ENCODE measurements at places on chromosomes 16 and 17.

DNA sequence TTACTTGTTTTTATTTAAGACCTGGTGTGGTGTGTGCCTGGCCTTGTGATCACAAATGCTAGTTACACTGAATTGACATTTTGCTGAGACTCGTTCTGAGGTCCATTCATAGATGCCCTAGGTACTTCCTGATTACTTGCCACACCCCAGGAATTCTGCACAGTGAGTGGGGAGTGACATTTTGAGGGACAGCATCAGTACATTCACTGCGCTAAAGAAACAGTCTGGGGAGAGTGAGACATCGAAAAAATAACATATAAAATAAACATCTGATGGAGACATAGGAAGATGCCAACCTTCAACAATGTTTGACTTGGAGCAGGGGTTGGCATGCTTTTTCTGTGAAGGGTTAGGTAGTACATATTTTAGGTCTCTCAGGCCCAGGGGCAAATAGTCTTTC is 30.4 kb downstream of the ABCC1 start:
- DNase-seq: no peak

DNA sequence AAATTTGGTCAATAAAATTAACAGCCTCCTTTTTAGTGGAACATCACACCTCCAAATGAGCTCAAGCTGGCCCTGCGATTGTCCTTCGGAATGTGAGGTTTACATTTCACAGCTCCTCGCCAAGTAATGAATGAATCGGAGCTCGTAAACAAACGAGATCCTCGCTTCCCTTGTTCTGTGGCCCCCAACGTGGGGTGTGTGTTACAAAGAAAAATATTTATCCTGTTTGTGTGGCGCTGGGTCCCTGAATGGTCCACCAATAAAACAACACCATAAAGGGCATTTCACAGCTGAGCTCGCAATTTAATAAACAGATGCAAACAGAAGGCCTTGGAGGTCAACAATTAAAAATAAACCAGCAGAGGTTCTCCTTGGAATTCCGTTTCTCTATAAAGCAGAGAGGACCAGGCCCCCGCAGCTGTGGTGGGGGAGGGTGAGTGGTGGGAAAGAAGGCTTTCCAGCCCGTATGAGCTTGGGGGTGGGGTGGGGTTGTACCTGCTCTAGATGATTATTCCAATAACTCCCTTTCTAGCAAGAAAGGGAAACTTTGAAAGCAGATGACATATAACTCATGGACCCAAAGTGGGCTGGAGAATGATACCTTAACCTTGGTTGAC is 393.9 kb upstream of the SALL1 start:
- DNase-seq: no peak

DNA sequence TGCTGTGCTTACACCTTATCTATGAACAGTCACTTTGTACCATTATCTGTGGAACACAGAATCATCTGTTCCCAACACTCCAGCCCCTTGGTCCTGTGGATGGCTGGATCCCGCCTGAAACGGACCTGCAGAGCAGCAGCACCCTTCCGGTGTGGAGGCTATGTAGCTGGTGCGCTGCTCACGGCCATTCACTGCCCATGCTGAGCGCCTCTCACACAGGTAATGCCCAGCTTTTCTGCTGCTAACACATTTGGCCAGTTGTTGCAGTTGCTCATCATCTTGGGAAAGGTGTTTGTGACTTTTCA is 11.4 kb upstream of the PLK1 start:
- no peak for DNase-seq

DNA sequence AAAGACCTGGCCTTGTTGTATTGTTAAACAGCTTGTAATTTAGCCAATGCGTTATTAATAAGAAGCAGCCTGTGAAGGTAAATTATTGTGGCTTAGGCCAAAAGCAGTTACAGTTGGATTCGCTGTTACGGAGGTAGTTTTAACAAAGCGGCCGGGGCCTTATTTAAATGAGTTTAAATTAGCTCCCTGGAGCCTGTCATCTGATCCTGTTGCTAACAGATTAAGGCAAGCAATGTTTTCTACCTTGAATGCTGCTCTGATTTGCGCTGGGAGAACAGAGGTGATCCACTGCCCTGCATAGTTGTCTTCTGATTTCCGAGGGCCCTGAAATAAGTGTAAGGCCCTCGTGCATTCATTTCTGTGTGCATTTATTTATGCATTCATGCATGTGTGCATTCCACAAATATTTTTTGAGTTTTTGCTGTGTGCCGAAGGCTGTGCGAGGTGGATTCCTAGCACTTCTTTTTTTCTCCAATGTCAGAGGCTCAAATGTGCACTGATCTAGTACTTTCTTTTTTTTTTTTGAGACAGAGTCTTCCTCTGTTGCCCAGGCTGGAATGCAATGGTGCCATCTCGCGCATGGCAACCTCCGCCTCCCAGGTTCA is 10.9 kb downstream of the SEC14L5 start:
- no peak for DNase-seq

DNA sequence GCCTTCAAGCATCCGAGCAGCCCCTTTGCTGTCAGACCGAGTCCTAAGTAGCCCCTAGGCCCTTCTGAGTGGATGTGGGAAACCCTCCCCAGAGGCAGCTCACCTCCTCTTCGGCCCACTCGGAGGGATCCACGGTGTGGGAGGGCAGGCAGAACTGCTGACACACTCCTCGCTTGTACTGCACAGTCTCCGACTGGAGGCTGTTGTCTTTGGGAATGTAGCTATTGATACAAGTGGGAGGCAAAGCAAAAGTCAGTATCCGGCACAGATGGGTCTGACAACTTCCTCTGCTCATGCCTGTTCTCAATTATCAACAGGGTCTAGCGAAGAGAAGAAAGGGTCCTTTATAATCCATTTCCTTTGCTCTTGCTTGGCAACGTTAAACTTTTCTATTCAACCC is 25.9 kb upstream of the FOXJ1 start:
- DNase-seq: no peak

GRCh38 chr17:45579529-45580495 is 89.3 kb upstream of the PLEKHM1 start:
- DNase-seq: no peak

GRCh38 chr17:74185571-74186185 is 17.8 kb upstream of the RPL38 start:
- DNase-seq: no peak

GRCh38 chr16:17965133-17965900 is 371.2 kb downstream of the NPIPA8 start:
- DNase-seq: no peak

- no peak for DNase-seq
These were observed 9.7 kb downstream of the CCDC57 start for GRCh38 chr17:82202981-82203380.

DNA sequence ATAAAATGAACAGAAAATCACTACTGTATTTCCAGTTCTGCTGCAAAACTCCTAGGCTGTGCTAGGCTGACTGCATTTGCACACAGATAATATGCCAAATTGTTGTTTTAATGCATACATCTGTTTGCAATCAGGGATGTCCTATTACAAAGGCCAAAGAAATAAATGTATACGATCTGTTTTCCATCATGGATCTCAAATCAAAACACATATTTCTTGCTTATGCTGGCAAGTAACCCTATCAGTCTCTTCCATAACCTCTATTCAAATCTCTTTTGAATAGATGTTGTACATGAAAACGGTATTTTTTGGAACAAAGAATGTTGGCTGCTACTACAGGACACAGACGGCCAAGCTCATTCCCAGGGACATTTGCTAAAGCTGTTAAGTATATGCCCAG is 56.6 kb downstream of the DUSP14 start:
- DNase-seq: no peak

DNA sequence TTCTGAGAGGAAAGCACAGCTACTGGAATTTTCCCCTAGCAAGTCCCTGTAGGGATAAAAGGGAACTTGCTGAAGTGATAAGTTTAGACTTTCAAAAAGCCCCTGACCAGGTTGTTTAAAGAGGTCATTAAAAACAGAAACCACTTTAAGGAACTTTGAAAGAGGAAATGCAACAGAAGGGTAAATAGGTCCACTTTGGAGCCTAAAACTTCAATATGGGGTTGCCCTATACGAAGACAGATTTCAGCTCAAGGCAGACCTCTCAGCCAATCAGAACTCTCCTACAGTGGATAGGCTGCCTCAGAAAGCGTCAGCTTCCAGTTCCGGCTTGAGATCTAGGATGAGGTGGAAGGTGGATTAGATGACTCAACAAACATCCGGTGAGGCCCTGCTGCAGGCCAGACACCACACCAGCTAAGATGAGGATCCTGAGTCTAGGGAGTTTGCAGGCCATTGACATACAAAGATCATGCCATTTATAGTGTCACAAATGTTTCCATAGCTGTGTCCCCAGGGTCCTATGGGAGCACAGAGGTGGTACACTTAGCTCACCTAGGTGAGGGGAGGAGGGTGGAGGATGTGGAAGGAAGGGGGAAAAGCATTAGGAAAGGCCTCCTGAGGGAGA is 7.9 kb upstream of the MFSD6L start:
- no peak for DNase-seq

DNA sequence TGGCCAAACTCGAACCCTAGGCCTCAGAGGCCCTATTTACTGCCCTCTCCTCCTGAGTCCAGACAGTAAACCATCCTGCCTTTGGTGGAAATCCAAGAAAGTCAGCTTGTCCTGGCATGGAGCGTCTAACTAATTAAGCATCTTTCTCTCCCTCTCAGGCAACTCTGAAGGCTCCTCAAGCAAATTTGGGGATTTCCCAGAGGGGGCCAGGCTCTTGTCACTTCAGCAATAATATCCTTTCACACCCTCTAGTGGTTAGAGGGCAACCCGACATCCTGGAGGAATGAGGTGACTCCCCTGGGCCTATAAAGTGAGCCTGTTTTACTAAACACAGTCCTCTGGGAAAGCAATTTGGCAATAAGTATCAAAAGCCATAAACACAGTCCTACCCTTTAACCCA is 60.4 kb downstream of the NOG start:
- DNase-seq: no peak

- no peak for DNase-seq
These were observed 6.8 kb downstream of the FBXO47 start for GRCh38 chr17:38960402-38960801.

DNA sequence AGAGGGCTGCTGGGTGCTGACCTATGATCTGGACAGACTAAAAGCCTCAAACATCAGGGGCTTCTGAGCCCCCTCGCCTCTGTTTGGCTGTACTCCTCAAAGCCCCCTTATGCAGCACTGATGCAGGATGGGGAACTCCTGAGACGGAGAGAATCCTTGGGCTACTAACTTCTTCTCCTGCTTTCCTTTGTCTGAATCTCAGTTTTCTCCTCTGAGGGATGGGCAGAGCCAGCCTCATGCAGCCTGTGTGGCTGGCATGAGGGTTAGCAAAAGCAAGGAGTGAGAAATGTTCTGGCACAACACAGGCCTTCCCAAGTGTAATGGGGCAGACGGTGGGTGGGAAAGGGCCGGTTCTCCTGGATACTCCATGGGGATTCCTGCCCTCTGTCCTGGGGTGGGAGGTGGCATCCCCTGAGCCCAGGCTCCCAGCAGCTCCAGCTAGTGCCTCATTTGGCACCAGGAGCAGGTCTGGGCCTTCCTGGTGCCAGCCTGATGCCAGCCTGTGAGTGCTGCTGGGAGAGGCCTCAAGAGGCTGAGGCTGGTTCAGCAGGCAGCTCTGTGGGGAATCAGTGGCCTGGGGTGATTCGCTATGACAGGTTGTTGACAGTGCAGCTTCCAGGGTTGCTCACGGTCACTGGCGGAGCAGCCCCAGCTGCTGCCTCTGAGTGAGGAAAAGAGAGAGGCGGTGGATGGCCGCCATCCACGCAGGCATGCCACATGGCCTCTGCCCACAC is 4.0 kb upstream of the BRD7 start:
- DNase-seq: no peak

DNA sequence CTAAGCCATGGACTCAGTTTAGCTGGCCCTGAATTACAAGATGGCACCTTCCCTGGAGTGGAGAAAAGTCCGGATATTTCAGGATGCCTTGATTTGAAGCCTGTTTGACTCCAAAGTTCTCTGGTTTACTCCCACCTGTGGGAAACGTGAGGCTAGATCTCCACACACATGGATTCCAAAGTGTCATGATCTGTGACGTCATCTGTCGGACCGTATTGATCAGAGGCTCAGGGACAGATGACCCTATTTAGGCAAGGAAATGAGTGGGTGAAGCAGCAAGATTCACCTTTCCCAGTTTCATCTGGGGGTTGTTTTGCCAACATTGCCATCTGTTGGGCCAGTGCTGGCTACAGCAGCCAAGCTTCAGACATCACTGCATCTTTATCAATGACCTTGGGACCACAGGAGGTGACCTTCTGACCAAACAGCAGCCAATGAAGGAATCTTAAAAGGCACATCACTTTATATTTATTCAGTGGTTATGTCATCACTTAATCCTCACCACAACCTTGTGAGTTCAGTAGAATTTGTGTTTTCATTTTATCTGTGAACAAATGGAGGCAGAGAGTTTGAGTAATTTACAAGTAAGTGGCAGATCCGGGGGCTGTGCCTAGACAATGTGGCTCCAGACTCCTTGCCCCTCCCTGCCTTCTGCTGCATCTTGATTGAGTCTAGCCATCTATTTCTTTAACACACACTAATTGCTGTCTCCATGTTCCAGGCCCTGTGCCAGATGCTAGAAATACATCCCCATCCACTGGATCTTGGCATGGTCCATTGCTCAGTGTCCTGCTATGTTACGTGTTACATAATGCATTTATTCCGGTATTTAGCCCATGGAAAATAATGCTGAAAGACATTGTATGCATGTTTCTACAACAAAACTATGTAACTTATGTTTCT is 1.5 kb upstream of the CDH13 start:
- no peak for DNase-seq

DNA sequence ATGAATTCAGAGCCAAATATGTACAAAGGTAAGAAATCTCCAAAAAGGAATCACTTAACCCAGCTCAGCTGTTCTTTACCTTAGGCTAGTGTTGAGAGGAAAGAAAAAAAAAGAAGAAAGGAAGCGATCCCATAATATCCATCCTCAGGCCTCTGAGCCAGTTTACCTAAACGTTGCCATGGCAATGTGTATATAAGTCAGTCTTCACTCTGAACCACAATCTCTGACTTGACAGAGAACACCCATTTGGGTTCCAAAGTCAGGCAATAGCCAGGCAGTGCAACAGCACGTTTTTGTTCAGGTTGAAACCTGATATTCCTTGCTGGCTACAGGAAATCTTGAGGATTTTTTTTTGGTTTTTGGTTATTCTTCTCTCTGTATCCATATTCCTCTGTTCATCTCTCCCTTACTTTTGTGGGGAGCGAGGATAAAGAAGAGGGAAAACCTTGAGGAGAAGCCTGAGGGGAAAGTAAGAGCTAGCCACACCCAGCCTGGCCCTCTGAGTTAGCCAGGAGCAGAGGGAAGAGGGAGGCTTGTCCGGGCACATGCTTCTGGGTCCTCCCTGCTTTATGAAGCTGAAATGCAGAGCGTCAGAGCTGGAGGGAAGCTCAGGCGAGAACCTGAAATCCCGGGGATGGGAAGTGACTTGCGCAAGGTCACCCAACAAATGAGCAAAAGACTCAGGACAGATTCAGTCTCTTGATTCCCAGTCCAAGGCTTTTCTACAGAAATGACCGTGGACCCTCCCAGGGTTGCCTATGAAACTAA is 152.7 kb downstream of the SOX9 start:
- DNase-seq: no peak

Measured in NCI-H2029 (cell line).